ENCODE measurements at places on chromosomes 2 and 18. TPM values are rescaled to one million over a fixed set of nuclear protein-coding genes. Genes with fewer than 3 reads are reported as not detected.

GRCh38 chr2:177359836-177360595 lies 32.6 kb upstream of the AGPS start:
- no peak for DNase-seq

DNA sequence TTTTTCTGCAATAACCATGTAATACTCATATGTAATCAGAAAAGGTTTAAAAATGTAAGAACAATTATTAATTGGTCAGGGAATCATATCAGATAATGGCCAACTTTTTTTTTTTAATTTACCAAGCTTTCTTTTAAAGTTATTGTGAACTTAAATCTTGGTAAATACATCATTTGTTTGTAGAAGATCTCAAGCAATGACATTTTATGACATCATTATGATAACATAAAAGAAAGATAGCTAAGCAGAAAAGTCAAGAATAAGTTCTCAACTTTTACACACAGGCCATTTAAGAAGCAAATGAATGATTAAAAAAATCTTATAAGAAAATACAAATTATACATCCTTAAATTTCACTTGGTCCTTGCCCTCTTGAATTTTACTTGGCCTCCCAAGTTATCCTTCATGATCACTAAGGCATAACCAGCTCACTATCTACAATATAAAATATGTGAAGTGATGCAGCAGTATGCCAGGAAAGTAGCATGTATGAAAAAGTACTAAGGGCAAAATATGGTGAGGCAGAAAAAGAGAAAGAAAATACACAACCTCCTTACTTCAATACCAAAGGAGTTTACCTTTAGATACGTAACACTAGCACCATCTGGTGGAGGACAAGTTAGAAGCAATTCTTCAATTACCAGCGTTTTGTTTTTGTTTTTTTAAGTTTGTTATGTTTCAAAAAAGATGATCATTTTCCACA lies 116.6 kb downstream of the SRBD1 start:
- peak; percentile 63 for DNase-seq

DNA sequence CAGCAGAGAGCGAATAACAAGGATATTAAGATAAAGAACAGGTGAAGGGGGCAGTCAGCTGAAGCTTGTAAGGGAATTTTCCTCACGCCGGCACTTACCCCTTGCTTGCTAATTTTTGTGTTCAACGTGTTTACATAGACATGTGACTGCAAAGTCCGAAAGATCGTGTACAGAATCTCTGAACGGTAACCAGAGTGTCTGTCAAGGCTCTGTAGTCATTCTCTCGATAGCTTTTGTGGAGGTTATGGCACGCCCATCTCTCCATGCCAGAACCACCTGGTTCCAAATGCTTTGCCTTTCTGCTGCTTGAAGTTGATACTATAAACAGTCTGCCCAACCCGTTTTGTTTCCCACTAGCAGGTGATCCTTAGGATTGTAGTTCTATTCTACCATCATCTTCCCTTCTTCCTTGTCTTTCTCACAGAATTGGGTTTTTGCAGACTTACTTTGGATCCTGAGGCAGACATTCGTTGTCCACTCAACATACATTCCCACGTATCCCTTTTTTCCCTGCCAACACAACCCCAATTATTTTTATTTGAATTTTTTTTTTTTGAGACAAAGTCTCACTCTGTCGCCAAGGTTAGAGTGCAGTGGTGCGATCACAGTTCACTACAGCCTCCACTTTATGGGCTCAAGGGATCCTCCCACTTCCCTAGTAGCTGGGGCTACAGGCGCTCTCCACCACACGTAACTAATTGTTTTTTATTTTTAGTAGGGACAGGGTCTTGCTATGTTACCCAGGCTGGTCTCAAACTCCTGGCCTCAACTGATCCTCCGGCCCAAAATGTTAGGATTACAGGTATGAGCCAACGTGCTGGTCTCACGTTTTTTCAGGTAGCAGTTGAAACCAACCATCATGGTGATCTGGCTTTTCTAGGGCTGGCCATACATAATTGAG lies 1.3 kb upstream of the USP34 start:
- DNase-seq, result peak; percentile 37

DNA sequence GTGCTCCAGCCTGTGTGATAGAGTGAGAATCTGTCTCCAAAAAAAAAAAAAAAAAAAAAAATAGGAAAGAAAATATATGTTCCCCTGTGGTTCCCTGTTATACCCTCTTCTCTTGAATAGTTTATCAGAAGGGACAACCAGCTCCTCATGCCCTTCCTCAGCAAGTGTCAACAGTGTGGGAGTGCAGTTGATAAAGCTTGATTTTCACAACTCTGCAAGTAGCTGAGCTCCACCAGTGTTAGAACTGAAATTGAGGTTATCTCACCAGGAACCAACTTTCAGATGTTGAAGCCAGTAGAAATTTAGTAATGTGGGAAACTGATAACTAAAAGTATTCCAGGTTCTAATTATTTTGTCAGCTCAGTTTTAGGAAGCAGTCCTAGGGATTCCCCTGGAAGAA lies 25.1 kb downstream of the NEDD4L start:
- no peak for DNase-seq

- DNase-seq, result peak; percentile 40
Measured at GRCh38 chr2:105802587-105802986, 57.9 kb downstream of the NCK2 start.

Gene RHBDD1
- total RNA-seq, result 32.0 TPM

Gene CRACDL
- 1.4 TPM for total RNA-seq

Gene SMAD2
- total RNA-seq, result 76.6 TPM

Gene MARCO
- 0.13 TPM for total RNA-seq

GRCh38 chr18:45503990-45504389 lies 111.3 kb upstream of the SLC14A2 start:
- DNase-seq, result no peak

DNA sequence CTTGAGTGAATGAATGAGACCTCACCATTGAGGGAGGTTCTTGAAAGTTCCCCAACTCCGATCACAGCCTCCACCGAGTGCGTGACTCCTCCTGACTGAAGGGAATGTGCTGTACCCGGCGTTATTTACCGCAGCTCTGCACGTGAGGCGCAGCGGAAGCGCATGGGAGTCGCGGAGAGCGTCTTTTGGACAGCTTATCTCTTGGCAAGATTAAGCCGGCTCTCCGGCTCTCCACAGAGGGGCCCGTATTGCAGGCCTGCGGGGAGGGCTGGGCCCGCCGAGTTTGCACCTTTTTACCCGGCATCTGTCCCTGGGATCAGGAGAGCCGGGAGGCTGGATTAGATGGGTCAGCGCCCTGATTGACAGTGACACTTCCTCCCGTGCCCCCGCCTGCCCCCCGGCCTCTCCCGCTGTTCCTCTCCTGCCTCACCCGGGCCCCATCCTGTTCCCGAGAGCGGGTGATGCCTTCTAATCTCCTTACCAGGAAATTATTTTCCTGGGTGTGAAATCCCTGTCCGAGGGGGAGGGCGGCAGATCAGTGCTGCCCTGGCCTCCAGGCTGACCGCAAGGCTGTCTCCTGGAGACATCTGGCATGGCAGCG lies 176.3 kb downstream of the INHBB start:
- DNase-seq, result no peak

- peak; percentile 34 for DNase-seq
Measured at GRCh38 chr2:197306696-197307040, 3.9 kb downstream of the ANKRD44 start.

Gene VWC2L
- not detected for total RNA-seq

GRCh38 chr2:190572246-190572645 lies 37.7 kb upstream of the NEMP2 start:
- peak; percentile 78 for DNase-seq

Gene RFTN2
- total RNA-seq, result under 0.01 TPM

Gene FIGLA
- total RNA-seq, result not detected

Gene CRYGD
- not detected for total RNA-seq

- peak; percentile 92 for DNase-seq
Measured at GRCh38 chr2:12816379-12817306, 99.9 kb downstream of the TRIB2 start.

DNA sequence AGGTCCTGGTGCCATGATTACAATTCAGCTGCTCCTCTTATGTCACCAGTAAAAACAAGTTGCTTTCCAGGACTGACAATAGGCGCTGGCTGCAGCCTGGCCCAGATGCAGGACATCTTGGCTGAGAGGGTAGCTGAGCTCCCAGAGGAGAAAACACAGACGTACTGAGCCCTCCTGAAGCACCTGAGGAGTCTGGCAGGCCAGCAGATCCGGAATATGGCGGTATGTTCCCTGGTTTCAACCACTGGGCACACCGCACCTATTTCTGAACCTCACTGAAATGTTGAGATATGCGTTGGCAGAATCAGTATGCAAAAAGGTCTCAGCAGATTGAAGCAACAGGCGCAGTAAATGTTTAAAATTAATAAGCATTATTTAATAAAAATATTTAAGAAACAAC lies 73.1 kb upstream of the BZW1 start:
- DNase-seq, result no peak

Gene EDAR
- total RNA-seq, result under 0.01 TPM

- DNase-seq, result no peak
Measured at GRCh38 chr18:48851599-48851960, 99.2 kb downstream of the SMAD7 start.

- no peak for DNase-seq
Measured at GRCh38 chr2:200367155-200367554, 60.7 kb downstream of the SPATS2L start.

DNA sequence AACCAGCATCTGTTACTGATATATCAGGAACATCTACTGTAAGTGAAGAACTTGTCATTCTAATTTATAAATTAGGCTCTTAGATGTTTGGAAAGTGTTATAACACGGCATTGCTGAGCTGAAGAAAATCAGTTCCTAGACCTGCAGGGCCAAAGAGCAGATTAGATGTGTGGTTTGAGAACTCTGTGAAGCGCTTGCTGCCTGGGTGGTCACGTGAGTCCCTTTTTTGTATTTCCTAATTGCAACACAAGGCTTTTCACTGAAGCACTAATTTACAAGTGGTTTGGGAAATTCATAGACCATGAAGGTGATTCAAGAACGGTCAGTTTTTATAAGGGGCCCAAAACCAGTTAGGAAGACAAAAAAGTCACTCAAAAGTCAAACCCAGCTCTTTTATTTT lies 106.9 kb upstream of the SP3 start:
- no peak for DNase-seq
